ENCODE measurements at places on chromosomes 1 and 21. TPM values are rescaled to one million over a fixed set of nuclear protein-coding genes. Genes with fewer than 3 reads are reported as not detected.

DNA sequence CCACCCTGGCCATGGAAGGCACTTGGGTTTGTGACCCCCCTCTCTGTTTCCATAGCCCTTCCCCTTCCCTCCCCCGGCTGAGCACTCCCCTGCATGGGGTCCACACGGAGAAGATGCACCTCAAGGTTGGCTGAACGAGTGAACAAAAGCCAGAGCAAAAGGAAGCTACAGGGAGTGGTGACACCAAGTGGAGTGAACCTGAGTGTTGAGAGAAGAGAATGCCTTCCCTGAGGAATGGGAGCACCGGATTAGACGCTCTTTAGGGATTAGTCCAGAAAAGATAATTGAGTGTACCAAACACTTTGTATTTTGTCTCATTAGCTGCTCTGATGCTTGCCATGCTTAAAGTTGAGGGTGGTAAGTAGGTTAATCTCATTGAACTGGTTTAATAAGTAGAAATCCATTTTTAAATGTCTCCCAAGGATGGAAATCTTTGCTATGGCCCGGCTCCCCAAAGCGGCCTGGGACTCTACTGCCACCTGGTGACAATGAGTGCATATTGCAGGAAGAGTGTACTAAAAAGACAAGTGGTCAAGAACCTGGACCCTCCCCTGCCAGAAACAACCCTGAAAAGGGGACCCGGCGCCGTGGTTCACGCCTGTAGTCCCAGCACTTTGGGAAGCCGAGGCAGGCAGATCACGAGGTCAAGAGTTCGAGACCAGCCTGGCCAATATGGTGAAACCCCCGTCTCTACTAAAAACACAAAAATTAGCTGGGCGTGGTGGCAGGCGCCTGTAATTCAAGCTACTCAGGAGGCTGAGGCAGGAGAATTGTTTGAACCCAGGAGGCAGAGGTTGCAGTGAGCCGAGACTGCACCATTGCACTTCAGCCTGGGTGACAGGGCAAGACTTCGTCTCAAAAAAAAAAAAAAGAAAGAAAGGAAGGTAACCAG is 150.6 kb upstream of the ZC3H12A start:
- no peak overlapping the region for H3K27ac ChIP-seq
- H3K4me3 ChIP-seq, result no peak overlapping the region
- no peaks in the 10 kb centered on the region for H3K27me3 ChIP-seq
- no peaks in the 10 kb centered on the region for H3K4me1 ChIP-seq

DNA sequence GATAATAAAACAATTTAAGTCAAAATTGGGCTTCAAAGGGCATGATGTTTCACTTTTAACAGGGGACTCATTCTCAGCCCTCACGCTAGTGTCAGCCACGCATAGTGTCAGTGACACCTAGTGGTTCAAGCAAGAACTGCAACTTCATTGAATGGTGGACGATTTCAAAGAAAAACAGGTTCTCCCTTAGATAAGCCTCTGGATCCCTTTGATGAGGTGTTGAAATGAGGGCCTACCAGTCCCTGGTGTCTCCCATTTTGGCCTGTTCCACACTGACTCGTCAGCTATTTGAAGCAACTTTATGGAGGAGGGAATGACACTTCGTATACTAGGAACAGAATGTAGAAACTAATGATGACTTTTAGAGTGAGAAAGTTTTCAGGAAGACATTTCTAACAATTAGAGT is 56.2 kb downstream of the FCRL5 start:
- no peak overlapping the region for H3K4me3 ChIP-seq
- DNase-seq, result no peak
- H3K27ac ChIP-seq, result no peak overlapping the region
- H3K36me3 ChIP-seq, result no peaks in the 10 kb centered on the region

DNA sequence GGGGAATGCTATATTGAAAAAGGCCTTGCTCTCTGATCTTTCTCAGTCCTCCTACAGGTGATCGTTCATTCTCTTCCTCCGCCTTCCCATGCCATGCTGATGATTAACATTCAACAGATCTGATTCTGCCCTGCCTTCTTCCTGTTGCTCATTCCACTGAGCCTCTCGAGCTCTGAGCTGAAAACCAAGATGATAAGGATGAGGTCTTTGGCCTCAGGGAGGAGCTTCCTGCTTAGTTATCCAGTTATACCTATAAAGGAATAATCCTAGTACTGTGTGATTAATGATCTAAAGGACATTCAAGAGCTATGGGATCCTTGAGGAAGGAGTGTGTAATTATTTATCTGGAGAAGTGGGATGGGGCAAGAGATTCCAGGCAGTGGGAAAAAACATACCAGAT is 25.2 kb upstream of the MAP3K7CL start:
- no peaks in the 10 kb centered on the region for H3K4me1 ChIP-seq
- H3K27me3 ChIP-seq, result no peaks in the 10 kb centered on the region
- no peak overlapping the region for H3K27ac ChIP-seq
- H3K4me3 ChIP-seq, result no peak overlapping the region

DNA sequence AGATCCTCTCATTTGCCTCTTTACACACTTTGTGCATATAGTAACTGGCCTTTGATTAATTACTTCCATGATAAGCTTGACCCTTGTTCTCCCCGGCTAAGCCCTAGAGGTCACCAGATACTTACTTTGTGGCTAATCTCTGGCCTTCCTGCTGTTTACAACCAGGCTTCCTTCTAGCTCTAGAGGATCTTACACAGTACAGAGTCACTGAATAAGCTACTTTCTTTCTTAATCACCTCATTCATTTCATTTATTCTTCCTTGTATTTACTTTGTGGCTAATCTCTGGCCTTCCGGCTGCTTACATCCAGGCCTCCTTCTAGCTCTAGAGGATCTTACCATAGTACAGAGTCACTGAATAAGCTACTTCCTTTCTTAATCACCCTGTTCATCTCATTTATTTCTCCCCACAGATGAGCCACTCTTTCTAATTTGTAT is 144.3 kb upstream of the C1orf21 start:
- no peak overlapping the region for H3K4me3 ChIP-seq
- H3K27me3 ChIP-seq, result no peaks in the 10 kb centered on the region
- H3K27ac ChIP-seq, result no peak overlapping the region
- no peaks in the 10 kb centered on the region for H3K4me1 ChIP-seq

GRCh38 chr1:216015116-216015515 is 408.1 kb downstream of the USH2A start:
- no peak overlapping the region for H3K27ac ChIP-seq
- no peaks in the 10 kb centered on the region for H3K4me1 ChIP-seq
- no peaks in the 10 kb centered on the region for H3K36me3 ChIP-seq
- no peak for DNase-seq
- no peaks in the 10 kb centered on the region for H3K27me3 ChIP-seq

- no peak for DNase-seq
- no peaks in the 10 kb centered on the region for H3K36me3 ChIP-seq
- H3K27me3 ChIP-seq, result no peaks in the 10 kb centered on the region
- no peaks in the 10 kb centered on the region for H3K4me1 ChIP-seq
These were observed at the start of gene AIM2 for GRCh38 chr1:159076438-159077119. AIM2 (minus strand) TSS chr1:159076766; CDS start chr1:159073499, 3,267 bp downstream.

DNA sequence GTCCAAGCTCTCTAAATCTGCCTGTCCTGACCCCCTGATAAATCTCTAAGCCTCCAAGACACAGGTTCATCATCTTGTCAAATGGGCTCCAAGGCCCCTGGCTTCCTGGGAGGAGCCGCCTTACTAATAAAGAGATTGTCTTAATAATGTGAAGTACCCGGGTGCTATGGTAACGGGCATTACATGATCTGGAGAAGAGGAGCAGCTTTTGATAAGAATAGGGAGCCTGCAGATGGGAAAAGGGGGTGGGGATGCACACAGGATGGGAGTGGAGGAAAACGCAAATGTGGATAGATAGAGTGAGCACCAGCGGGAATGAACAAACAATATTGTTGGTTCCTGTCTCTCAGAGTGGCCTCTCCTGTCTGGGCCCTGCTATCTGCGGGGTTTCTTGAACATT is 11.9 kb upstream of the RXRG start:
- H3K36me3 ChIP-seq, result no peaks in the 10 kb centered on the region
- no peaks in the 10 kb centered on the region for H3K27me3 ChIP-seq
- no peak overlapping the region for H3K27ac ChIP-seq
- no peaks in the 10 kb centered on the region for H3K4me1 ChIP-seq
- H3K4me3 ChIP-seq, result no peak overlapping the region
- no peak for DNase-seq

DNA sequence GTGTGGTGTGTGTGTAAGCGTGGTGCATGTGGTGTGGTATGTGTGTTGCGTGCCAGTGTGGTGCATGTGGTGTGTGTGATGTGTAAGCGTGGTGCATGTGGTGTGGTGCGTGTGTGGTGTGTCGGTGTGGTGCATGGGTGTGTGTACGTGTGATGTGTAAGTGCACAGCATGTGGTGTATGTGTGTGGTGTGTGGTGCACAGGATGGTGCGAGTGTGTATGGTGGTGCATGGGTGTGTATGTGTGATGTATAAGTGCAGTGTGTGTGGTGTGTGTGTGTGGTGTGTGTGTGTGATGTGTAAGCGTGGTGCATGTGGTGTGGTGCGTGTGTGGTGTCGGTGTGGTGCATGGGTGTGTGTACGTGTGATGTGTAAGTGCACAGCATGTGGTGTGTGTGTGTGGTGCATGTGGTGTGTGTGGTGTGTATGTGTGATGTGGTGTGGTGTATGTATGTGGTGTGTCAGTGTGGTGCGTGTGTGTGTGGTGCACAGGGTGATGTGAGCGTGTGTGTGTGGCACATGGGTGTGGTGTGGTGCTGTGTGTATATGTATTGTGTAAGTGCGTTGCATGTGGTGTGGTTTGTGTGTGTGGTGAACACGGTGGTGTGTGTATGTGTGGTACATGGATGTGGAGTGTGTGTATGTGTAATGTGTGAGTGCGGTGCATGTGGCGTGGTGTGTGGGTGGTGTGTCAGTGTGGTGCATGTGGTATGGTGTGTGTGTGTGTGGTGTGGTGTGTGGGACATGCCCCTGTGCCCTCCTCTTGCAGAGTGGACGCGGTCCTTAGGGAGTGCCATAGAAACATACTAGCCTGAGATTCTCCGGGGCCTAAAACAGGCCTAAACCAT is 1.1 kb upstream of the C2CD2 start:
- no peak overlapping the region for H3K4me3 ChIP-seq
- no peaks in the 10 kb centered on the region for H3K27me3 ChIP-seq
- H3K27ac ChIP-seq, result no peak overlapping the region
- no peak for DNase-seq
- peaks cover 31% of the 10 kb centered on the region for H3K4me1 ChIP-seq
- H3K36me3 ChIP-seq, result no peaks in the 10 kb centered on the region

DNA sequence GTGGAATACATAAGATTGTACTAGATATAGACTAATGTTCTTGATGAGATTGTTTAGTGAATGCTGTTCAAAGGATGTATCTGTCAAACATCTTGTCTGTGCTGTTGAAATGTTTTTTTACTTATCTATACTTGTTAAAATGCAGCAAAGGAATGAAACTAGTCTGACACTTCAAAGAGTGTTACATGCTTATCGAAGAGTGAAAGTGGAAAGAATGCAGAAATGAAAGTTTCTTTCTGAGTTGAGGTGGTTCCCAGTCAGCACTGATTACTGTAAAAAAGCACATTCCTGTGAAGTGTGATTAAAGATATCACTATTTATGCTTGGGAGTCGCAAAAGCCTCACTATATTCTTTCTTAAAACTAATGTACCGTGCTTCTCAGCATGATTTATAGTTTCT is 1225.2 kb downstream of the NCAM2 start:
- no peaks in the 10 kb centered on the region for H3K36me3 ChIP-seq
- H3K4me3 ChIP-seq, result no peak overlapping the region
- no peaks in the 10 kb centered on the region for H3K27me3 ChIP-seq
- DNase-seq, result no peak
- no peaks in the 10 kb centered on the region for H3K4me1 ChIP-seq

GRCh38 chr1:170068923-170069322 is 5.6 kb downstream of the KIFAP3 start:
- no peak for DNase-seq
- no peaks in the 10 kb centered on the region for H3K36me3 ChIP-seq
- H3K4me1 ChIP-seq, result peaks cover 5% of the 10 kb centered on the region
- H3K27ac ChIP-seq, result no peak overlapping the region
- H3K4me3 ChIP-seq, result no peak overlapping the region

GRCh38 chr1:74468982-74469603 is 43.3 kb downstream of the LRRC53 start:
- no peaks in the 10 kb centered on the region for H3K4me1 ChIP-seq
- DNase-seq, result no peak
- H3K36me3 ChIP-seq, result no peaks in the 10 kb centered on the region

The CR1L gene
- not detected for total RNA-seq

The ILDR2 gene
- total RNA-seq, result 0.30 TPM

The HES2 gene
- 0.15 TPM for total RNA-seq

The FOXD2 gene
- not detected for total RNA-seq

The TNFRSF9 gene
- not detected for total RNA-seq

The CENPL gene
- total RNA-seq, result 3.1 TPM

The SZRD1 gene
- total RNA-seq, result 45.3 TPM

Measured in ovary (tissue), 10 donors.